ENCODE measurements at places on chromosomes 4 and X. TPM values are rescaled to one million over a fixed set of nuclear protein-coding genes. Genes with fewer than 3 reads are reported as not detected.

DNA sequence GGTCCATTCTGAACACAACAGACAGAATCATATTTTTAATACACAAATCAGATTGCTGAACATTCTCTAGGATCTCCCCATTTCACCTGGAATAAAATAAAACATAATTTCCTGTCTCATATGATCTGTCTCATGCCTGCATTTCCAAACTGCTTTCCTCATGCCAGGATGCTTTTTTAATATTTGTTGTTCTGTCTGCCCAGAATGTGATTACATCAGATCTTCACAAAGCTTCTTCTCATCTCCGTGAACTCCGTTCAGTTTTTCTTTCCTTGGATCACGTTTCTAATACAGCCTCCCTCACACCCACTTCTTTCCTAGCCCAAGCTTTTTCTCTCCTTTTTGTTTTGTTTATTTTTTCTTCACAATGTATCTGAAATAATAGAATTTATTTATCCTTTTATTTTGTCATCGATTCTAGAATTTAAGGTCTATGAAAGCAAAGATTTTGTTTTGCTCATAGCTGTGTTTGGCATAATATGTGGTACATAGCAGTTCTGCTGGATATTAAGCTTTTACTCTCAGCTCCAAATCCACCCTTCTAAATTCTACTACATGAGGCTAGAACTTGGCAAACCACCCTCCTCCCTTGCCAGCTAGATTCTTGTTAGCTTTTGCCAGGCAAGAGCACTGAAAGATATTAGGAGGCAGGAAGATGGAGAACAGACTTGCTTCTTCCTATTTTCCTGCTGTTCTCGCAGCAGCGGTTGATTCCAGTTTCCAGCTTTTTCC lies 165.5 kb upstream of the SLIT2 start:
- no peak for DNase-seq

Gene GPR82
- not detected for total RNA-seq

DNA sequence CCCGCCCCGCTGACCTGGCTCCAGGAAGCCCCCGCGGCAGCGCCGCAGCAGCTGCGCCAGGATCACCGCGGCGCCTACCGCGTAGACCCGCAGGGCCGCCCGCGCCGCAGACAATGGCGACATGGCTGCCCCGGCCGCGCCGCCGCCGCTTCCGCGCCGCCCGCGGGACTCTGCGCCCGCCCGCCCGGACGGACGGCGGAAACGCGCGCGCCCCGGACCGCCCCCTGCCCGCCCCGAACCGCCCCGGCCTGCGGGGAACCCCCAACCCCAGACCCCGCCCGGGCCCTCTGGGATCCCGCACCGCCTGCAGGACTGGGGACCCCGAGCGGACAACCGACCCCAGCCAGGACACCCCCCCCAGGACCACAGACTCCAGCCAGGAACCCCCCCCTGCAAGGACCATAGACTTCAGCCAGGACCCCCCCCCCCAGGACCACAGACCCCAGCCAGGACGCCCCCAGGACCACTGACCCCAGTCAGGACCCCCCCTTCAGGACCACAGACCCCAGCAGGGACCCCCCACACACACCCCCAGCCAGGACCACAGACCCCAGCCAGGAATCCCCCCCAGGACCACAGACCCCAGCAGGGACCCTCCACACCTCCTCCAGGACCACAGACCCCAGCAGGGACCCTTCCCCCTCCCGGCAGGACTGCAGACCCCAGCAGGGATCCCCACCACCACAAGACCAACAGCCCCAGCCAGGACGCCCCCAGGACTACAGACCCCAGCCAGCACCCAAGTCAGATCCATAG lies at the start of the genes DHRSX and ZBED1:
Gene DHRSX, minus strand, starts transcription at position 174 of the 756 bp plus-strand sequence. Its CDS starts 51 bp downstream, at position 123.
Gene ZBED1, minus strand, starts transcription at position 174 of the 756 bp plus-strand sequence. CDS start 10,257 bp downstream, outside the sequence.
- peak; percentile 91 for DNase-seq

DNA sequence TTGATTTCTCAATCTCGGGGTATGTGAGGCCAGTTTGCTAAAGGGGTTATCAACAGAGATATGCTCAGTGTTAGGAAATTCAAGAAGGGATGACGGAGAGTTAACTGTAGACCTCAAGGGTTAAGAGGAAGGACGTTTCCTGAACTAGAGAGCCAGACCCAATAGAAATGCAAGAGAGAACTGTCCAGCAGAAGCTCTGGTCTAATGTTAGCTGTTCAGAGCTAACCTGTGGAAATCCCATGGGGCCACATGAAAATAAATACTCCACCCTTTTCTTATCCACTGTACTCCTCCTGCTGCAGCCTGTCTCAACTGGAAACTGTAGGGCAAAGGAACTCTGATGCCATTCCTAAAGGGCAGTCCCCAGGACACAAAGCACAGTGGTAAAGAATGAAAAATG lies 274.3 kb downstream of the DMD start:
- DNase-seq: no peak

Gene OPN1MW3
- total RNA-seq: not detected

Gene VCX
- not detected for total RNA-seq

- DNase-seq: no peak
Measured at GRCh38 chr4:153335665-153336064, 8.8 kb upstream of the MND1 start.

GRCh38 chrX:100830143-100830542 lies 10.0 kb downstream of the CSTF2 start:
- no peak for DNase-seq

GRCh38 chr4:38669208-38669607 lies 5.2 kb downstream of the KLF3 start:
- DNase-seq: no peak

Gene BST1
- 1.00 TPM for total RNA-seq

DNA sequence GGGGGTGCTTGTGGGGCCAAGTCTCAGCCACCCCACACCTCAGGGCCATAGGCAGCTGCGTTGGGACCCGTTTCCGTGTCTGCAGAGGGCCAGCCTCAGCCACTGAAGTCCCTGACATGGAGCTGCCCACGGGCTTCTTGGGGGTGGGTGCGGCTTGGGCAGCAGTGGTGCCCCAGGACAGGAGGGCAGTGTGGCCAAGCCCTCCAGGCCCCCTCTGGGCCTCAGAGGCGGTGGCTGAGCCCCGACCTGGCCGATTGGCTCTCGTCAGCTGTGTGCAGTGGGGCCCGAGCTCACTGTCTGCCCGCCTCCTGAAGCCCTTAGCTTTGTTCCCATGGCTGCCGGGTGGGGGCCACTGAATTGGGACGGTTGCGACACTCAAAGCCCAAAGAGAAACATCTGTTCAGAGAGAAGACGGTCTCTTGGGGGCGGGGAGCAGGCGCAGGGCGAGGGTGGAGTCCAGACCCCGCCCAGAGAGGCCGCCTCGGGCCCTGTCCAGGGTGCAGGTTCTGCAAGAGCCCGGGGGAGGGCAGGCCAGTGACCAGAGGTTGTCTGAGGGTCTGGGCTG lies 9.1 kb downstream of the FGFR3 start:
- no peak for DNase-seq

Gene FGFRL1
- total RNA-seq: 39.1 TPM

Gene FAM120C
- 12.4 TPM for total RNA-seq

Gene RHOXF2B
- not detected for total RNA-seq

DNA sequence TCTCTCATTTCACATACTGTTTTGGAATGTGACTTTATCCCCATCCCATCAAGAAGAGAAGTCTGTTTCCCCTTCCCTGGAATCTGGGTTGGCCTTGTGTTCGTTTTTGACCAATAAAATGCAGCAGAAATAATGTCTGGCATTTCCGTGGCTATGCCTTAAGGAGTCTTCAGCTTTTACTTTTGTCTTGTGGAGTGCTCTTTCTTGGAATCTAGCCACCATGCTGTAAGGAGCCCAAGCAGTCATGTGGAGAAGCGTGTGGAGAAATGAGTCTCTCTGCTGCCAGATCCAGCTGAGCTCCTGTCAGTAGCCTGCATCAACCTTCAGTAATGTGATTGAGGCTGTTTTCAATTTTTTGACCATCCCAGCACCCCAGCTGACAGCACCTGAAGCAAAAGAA lies 84.4 kb upstream of the ARMCX2 start:
- DNase-seq: no peak

- no peak for DNase-seq
Measured at GRCh38 chr4:107935246-107935645, 3.9 kb downstream of the CYP2U1 start.

- peak; percentile 64 for DNase-seq
Measured at GRCh38 chrX:42714981-42715700, 62.8 kb downstream of the PPP1R2C start.

DNA sequence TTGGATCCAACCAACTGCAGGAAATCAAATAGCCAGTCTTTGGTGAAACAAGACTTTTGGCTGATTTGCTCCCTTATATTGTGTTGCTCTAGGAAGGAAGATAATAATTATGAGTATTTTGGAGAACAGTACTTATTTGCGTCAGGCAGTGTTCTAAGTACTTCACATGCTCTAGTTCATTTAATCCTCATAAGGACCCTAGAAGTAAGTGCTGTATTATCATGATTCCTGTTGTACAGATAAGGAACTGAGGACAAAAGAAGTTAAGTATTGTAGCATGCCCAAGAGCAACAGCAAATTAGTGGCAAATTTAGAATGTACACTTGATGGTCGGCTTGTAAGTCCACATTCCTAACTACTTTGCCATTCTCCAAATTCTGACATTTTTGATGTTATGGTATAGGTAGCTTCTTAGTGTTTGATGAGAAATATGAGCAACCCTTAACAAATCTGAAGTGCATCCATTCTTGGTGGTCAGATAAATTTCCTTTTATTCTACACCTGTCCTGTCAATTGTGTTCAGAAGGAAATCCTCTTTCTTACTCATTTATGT lies 72.0 kb downstream of the SPRY1 start:
- no peak for DNase-seq

- DNase-seq: no peak
Measured at GRCh38 chrX:6777238-6778002, 242.5 kb upstream of the VCX3A start.

Gene XAGE2
- not detected for total RNA-seq

Gene CSAG1
- not detected for total RNA-seq

Gene CYLC1
- total RNA-seq: not detected

GRCh38 chr4:188262464-188262863 lies 123.2 kb downstream of the TRIML1 start:
- DNase-seq: no peak

DNA sequence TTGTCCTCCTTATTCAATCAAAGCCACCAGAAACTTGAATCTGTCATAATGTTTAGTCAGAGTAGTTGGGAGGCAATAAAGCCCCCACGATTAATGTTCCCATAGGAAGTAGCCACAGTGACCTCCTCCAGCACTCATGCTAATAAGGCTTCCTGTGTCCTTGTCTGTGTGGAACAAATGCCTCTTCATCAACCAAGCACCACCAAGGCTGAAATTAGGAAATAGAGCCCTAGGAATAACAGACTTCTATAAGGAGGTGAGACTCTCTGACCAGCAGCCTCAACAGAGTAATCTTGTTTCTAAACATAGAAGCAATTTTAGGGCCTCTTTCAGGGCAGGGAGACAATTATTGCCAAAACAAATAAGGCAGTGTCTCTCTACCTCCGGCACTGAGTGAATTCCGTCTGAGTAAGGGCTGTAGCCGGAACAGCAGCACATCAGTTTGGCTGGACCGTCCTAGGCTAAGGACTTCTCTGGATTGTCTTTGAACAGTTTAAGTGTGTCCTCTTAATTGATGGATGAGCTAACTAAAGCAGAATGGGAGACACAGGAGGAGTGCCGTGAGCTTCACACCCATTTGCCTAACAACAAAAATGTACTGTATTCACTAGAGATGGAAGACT lies 329.2 kb upstream of the HAND2 start:
- no peak for DNase-seq

Gene FAT4
- 2.2 TPM for total RNA-seq

DNA sequence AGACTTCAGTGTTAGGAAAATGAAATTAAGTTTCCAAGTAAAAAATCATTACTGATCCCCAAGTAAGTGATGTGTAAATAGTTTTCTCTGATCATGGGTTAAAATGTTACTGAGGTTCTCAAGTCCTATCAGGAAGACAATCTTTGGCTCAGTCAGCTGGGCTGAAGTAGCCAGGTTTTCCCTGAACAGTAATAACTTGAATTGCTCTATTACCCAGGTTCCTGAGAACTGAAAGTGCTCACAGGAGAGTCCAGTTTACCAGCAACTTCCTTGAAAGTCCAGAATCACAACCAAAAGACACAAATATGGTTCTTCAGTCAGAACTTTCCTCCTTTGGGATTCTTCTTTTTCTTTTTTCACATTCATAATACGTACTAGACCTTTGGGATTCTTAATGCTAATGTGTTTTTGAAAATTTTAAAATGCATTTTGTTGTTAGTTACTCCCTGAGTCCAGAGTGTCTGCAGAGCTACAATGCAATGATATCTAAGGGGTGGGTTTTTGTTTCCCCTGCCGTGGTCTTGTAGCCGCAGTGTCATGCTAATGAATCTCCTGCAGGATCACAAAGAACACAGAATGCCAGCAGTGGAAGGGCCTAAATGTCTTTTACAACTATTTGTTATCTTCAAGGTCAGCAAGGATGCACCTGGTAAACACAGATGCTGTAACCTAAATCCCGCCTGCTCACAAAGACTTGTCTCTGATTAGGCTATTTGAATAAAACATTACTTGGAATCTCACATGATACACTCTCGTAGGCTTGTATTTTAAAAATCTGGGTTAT lies 439.8 kb upstream of the NR3C2 start:
- DNase-seq: peak; percentile 28

DNA sequence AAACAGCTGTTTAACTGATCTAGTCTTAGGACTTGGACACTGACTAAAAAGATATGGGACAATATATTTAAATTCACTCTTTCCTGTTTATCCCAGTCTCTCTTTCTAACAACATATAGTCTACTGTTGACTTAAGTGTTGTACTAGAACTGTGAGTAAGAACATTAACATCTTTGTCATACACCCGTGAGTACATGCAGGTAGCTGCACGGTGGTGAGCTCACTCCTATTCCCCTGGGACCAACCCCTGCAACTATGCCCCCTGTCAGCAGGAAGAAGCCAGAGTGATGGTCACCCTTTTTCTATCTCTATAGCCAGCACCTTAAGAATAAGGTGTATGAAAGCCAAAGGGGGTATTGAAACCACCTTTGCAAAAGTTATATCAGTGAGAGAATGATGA lies 17.6 kb downstream of the TBL1X start:
- no peak for DNase-seq

Gene GSPT2
- total RNA-seq: 13.5 TPM

GRCh38 chrX:46865281-46865680 lies 28.4 kb downstream of the RP2 start:
- no peak for DNase-seq

Gene DMRTC1B
- not detected for total RNA-seq

GRCh38 chrX:24480400-24480865 lies 15.3 kb downstream of the PDK3 start:
- no peak for DNase-seq

- no peak for DNase-seq
Measured at GRCh38 chrX:37378830-37379229, 29.7 kb downstream of the PRRG1 start.

DNA sequence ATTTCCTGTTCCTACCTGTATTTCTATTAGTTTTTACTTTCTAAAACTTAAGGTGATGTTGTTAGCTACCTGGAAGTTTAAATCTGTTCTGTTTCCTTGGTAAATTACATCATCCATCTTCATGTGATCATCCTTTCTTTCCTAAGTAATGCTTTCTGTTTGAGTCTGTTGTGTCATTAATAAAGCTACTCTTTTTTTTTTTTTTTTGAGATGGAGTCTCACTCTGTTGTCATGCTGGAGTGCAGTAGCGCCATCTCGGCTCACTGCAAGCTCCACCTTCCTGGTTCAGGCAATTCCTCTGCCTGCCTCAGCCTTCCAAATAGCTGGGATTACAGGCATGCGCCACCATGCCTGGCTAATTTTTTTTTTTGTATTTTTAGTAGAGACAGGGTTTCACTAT lies 73.3 kb downstream of the FIP1L1 start:
- DNase-seq: no peak

GRCh38 chrX:135463937-135464336 lies 42.2 kb downstream of the SMIM10L2A start:
- no peak for DNase-seq

Gene DIAPH2
- 20.4 TPM for total RNA-seq

Measured in H7 (cell line).